Stimulated activated CD4-positive, alpha-beta T cell treated with anti-CD3 and anti-CD28 coated beads, Interleukin-15, amount 100 ng/mL, for 1 hour (primary cell): ENCODE measurements at places on chromosomes 13 and 19.

DNA sequence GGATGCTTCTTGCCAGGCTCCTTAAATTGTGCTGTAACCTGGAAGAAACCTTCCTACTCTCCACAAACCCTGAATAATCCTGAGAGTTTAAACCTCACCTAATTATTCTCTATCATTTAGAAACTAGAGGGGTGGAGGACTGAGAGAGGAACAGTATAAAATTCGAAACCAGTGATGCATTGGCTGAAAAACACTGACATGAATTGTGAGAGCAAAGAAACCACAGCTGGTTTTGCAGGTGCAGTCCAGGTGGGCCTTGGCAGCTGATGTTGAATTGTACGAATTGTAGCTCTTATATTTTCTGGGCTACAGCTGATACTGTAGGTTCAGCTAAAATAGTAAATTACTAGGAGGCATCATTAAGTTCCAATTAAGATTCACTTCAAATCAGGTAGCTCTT is 227.0 kb upstream of the SLITRK5 start:
- no peak for DNase-seq

- DNase-seq, result no peak
Measured at GRCh38 chr13:51065372-51066090, 45.5 kb downstream of the C13orf42 start.

DNA sequence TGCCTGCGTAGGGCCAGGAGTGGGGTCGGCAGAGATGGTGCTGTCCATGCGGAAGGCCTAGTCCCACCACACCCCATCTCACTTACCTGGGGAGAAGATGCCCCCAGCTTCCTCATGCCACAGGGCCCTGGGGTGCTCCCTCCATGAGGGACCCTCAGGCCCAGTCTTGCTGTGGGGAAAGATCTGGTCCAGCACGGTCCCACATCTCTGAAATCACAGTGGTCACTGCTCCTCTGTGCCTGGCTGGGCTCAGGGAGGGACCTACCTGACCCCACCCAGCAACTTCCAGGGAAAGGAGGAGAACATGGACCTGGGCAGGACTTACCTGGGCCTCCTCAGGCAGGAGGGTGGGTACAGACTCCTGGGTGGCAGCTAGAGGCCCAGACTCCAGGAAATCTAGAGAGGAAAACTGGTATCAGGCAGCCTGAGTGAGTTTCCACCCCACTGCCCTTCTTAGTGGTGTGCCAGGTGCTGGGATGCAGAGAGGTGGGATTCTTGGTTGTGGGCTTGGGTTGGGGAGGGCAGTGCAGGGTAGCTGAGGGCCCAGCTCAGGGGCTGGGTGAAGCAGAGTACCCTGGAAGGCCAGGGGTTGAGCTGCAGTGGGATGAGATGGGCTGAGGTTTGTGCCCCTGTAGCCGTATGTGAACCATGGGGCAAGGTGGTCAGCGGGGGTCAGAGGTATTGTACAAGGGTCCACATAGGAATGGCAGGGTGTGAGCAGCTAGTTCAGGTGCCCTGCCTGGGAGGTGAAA is 3.8 kb downstream of the MZF1 start:
- no peak for DNase-seq

DNA sequence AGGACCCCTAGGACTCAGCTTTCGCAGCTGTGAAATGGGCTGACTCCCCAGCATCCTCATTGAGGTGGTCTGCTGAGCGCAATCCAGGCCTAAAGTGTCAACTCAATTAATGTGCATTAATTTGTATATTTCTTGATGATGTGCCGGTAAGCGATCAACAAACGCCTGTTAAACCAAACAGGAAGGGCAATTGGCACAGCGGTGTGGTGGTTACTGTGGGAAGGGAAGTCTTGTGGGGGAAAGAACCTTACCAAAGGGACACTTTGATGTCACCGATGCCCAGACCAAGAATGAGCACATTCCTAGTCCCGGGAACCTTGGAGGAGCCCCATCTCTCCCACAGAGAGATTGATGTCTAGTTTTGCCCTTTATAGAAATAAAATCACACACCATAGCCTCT is 1.6 kb downstream of the JAK3 start:
- no peak for DNase-seq

GRCh38 chr19:29876414-29876813 is 64.6 kb downstream of the CCNE1 start:
- DNase-seq, result no peak

DNA sequence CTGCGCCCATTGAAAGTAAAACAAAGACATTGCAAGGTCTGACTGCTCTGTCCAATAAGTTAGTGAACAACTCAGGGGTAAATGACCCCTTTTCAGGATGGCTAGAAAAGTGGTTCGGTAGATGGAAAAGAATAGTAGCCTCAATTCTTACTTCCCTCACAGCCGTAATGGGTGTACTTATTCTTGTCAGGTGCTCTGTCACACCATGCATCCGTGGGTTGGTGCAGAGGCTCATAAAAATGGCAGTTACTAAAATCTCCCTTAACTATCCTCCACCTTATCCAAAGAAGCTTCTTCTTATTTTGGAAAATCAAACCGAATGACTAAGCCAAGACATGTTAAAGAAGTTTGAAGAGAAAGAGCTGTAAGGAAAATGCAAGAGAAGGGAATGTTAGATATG is 31.4 kb upstream of the ZNF83 start:
- no peak for DNase-seq

GRCh38 chr13:40666933-40667621 is 636 bp upstream of the FOXO1 start:
- no peak for DNase-seq

DNA sequence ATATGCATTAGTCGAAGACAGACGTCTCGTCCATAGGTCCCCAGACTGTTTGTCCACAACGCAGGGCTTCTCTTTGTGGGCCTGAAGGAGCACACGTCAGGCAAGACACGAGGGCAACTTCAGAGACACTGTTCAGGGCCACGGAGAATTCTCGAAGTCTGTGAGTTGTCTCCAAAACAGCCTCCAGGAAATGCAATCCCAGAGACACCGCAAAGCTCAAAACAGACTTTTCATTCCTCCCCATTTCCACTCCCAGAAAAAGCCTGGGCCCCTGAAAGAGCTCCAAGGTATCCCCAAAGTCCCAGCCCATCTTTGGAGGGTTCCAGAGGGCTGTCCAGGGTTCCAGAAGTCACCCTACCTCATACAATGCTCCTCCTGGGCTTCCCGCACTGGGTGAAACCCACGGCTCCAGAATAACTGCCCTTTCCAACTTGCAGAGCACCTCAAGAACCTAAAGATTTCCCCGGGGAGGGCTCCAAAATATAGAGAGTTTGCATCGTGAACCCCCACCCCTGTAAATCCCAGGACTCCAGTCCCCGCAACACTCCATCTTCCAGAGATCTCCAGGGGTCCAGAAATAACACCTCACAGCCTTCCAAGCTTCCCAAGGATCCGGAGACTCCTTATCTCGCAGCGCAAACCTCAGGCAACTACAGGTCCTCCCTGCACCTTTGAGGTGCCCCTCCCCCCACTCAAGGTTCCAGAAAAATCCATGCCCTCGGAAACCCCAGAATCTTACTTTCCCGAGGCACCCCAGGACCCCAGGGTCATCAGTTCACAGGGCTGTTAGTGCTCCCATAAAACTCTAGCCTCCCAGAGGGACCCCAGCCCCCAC is 687 bp upstream of the FTL start:
- no peak for DNase-seq

DNA sequence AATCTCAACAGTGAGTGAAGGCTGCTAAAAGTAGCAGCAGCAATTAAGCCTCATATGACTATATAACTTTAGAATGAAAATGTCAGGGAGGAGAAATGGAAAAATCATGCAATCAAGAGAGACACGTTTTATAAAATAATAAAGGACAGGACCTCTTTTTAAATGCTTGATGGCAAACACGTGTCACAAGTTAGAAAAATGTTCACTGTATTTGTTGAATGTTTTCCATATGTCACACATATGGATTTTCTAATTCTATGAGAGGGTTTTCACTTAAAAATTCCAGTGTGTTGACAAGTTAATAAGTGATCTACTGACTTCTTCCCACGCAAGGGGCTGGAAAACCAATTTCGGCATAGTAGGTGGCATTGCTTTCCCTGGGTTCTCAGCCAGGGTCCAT is 27.7 kb upstream of the KCTD12 start:
- DNase-seq, result no peak

DNA sequence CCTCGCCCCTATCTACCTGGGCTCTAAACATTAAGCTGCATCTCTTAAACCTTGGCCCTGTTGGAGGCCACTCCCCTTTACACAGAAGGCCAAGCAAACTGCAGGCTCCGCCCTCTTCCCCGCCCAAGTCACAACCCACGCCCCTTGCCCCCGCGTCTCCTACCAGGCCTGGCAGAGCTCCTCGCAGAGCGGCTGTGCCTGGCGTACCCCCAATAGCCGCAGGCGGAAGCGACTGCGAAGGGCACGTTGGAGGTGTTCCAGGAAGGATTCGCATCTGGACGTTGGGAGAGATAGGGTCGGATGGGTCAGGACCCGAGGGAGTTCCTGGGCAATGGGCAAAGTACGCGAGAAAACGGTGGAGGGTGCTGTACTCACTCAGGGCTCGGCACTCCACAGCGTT is 5.9 kb downstream of the RTBDN start:
- peak; percentile 24 for DNase-seq

DNA sequence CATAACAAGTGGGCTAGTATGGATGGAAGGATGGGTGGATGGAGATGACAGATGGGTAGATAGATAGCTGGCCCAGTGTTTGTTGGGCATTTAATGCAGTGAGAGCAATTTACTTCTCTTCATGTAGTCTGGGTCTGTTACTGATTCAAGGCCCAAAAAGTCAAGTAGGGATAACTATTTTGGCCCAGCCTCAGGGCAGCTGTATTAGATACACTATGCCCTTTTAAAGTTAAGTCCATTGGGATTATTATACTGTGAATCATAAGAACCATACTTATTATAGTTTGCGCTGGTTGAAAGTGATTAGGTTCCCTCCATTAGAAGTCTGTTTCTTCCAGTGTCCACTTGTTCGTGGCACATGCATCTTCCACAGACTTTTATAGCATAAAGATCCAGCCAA is 4.7 kb downstream of the ITGBL1 start:
- DNase-seq, result no peak

DNA sequence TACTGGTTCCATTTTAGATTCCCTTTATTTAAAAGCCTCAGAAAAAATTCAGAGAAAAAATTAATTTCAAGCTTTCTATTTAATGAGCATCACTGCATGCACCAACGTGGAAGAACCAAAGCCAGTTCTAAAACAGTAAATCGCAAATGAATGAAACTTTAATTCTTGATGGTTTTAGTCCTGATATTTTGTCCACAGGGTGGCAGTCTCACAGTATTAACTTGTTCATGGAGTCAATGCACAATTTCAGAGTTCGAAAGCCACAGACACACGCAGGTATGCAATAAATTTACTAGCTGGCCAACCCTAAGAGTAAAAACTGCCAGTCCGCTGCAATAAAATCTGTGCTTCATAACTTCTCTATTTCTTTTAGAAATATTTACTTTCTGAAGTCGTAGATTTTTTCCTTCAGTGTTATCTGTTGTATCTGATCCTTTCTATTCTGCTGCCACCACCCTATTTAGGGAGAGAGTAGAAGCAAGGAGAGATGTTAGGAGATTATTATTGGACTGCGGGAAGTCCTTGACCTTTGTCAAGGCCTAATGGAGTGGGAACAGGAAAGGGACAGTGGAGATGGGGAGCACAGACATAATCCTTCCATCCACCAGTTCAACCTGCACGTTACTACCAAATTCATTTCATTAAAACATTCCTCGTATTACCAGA is 7.0 kb upstream of the WBP4 start:
- DNase-seq, result no peak

DNA sequence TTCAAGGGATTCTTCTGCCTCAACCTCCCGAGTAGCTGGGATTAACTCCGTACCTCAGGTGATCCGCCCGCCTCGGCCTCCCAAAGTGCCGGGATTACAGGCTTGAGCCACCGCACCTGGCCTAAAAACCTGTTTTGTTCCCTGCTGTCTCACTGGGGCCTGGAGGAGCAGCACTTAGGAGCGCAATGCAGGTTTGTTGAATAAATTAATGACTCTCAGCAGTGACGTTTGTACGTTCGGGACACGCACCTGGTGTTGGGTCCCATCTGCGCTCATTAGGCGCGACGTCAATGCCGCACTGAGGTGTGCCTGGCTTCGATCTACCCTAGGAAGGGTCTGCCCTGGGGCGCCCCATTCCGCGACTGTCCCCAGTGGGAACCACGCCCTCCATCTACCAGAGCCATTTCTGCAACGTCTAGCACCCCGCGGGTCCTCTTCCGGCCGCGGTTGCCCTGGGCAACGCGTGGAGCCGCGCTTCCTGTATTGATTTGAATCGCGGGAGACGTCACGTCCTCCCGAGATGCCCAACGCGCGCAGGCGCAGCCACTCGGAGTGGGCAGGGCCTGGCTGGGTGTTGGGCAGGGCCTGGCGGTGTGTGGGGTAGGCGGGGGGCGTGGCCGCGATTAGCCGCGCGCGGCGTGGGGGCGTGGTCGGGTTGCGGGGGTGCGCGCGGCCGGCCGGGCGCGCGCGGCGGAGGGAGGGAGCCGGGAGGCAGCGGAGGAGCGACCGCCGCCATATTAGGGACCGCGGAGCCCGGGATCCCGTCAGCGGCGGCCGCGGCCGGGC is at the start of gene FZR1:
FZR1 (plus strand) TSS at position 714 of the 786 bp plus-strand sequence. CDS start 16,679 bp downstream, outside the sequence.
- peak; percentile 100 for DNase-seq

DNA sequence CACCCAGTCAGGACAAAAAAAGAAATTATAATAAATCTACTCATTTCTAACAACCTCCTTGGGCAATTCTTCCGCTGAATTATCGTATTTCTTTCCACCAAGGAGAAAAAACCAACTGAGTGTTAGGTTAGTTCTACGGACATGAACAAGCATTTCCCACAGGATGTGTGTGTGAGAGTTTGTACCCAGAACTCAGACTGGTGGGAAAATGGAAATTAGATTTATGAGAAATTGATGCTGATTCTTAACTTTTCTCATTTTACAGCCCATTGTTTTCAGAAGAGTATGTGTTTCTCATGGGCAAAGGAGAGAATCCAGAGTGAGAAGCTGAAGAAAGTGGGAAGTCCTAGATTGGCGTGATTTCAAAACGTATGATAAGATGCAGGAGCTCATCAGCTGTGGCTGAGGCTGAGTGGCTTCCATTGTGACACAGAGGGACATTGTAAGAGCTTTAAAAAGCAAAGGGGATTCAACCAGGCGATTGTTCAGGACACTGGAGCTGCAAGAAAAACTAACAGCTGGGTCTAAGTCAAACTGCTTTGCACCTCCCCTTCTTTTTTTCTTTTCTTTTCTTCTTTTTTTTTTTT is 184.7 kb upstream of the ARGLU1 start:
- DNase-seq, result no peak
